ENCODE measurements at places on chromosomes 16 and 17. TPM values are rescaled to one million over a fixed set of nuclear protein-coding genes. Genes with fewer than 3 reads are reported as not detected.

DNA sequence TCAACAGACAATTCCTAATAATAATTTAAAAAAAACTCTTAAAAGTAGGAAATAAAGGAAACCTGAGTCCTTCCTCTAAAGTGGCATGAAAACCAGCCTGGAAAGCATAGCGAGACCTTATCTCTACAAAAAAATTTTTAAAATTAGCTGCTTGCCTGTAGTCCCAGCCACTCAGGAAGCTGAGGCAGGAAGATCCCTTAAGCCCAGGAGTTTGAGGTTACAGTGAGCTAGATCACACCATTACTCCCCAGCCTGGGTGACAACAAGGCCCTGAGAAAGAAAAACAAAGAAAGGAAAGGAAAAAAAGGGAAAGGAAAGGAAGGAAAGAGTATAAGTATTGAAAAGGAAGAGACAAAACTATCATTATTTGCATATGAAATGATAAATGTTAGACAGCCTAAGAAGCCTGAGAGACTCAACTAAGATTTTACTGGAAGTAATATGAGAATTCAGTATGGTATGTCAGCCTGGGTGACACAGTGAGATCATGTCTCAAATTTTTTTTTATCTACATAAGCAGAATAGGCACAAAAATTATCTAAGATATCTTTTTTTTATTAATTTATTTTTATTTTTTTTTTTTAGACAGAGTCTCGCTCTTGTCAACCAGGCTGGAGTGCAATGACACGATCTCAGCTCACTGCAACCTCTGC, 113.0 kb downstream of the GOSR1 start:
- DNase-seq = no peak

DNA sequence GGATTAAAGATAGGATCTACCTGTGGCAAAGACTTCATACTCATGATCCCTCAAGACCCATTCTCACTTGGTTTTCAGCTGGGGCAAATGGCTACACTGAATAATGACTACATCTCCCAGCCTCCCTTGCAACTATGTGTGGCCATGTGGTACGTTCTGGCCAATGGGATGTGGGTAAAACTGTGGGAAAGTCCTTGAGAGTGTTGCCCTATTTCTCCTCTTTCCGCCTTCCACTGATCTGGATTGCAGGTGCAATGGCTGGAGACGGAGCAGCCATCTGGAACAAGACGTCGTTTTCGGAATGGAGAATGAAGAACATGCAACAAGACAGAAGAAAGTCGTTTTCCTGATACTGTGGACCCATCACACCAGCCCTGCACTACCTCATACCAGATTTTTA, 48.5 kb downstream of the HAPSTR1 start:
- no peak for DNase-seq

- no peak for DNase-seq
Observed at GRCh38 chr16:85605912-85606841, 6.9 kb upstream of the GSE1 start.

DNA sequence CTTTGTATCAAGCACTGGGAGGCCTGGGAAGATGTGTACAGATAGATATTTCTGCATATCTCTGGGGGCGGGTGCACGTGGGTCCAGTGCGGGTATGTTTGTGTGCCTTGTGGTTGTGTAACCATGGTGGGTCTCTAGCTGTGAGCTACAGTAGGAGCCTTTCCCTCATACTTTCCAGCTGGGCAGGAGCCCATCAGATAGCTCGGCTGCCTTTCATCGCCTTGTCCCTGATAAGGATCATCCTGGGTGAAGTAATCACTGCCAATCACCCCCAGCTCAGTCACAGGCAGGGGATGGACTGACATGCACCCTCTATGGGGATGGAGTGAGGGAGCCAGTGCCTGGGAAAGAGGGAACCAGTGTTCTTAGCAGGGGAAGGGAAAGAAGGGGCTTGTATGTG, 3.2 kb upstream of the SCRN2 start:
- no peak for DNase-seq

The TEX14 gene
- total RNA-seq = not detected

The DNAAF8 gene
- not detected for total RNA-seq

The RNF227 gene
- 0.35 TPM for total RNA-seq

All from epithelial cell of proximal tubule (primary cell).